ENCODE measurements at places on chromosomes 3 and 15.

- no peak for DNase-seq
Measured at GRCh38 chr3:134132961-134133360, 103.2 kb upstream of the SLCO2A1 start.

- no peak for DNase-seq
Measured at GRCh38 chr15:88684345-88684744, 45.5 kb downstream of the ISG20 start.

- DNase-seq: peak; percentile 79
Measured at GRCh38 chr15:65916664-65917406, 47.5 kb downstream of the RAB11A start.

DNA sequence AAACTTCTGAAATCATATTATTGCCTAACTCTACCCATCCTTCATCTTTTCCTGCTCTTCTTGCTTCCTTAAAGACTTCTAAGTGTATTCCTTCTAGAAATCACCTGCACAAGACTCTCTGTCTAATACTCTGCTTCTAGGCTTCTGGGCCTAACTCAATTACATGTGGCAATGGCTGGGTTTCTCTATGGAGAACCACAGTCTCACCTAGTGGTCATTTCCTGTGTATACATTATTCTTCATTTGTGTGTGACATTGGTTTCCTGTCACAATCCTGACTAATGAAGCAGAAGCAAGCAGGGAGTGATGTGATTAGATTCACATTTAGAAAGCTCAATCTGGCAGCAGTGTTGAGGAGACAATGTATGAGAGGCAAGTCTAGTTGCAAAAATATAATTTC lies 16.9 kb upstream of the CLDN1 start:
- no peak for DNase-seq

GRCh38 chr15:38547255-38547997 lies 17.2 kb downstream of the RASGRP1 start:
- DNase-seq: no peak

GRCh38 chr15:47622055-47622454 lies 95.2 kb upstream of the SEMA6D start:
- DNase-seq: no peak

GRCh38 chr3:133931084-133931483 lies 35.4 kb upstream of the RAB6B start:
- no peak for DNase-seq

- no peak for DNase-seq
Measured at GRCh38 chr15:48798319-48798718, 12.6 kb downstream of the CEP152 start.

DNA sequence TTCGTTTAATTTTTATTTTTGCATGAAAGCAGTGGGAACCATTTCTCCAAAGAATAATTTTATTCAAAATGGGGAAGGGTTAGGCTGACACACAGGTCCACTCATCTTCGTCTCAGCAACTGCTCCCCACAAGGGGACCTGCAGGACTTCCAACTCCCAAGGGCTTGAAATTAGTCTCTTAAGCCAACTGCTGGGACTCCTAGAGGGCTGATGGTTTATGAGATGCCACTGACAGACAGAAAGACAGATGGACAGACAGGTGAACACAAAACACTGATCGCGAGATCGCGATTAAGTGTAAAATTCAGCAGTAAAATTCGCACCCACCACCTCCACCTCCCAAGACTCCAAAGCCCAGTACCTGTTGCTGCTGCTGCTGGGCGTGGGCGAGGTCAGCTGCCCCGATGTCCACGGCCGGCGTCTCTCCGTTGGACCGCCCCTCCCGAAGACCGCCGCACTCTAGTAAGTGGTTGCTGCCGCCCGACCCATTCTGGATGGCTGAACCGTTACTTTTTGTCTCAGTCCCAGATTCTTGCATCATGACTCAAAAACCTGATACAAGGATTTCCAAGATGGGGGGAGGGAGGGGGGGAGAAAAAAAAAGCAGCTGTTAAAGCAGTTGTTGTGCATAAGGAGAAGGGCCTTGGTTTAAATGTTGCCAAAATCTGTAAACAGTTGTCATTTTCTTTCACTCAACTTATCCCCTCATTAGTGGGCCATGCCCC lies 385.5 kb downstream of the FOXP1 start:
- no peak for DNase-seq
